Uterine smooth muscle cell (primary cell): ENCODE measurements at places on chromosomes 4 and X. TPM values are rescaled to one million over a fixed set of nuclear protein-coding genes. Genes with fewer than 3 reads are reported as not detected.

NR0B1 gene
- 1.1 and 1.9 TPM in 2 replicates for total RNA-seq

MTNR1A gene
- total RNA-seq: not detected in 2 replicates

DRP2 gene
- total RNA-seq: 1.7 and 2.8 TPM in 2 replicates

TMEM144 gene
- total RNA-seq: 4.6 and 5.5 TPM in 2 replicates

IL13RA2 gene
- 100 and 137 TPM in 2 replicates for total RNA-seq

FDCSP gene
- total RNA-seq: not detected in 2 replicates

SLC7A11 gene
- total RNA-seq: 94.2 and 98.3 TPM in 2 replicates

EGFL6 gene
- not detected in 2 replicates for total RNA-seq

RAB40A gene
- under 0.01 and 0.25 TPM in 2 replicates for total RNA-seq

GNRHR gene
- total RNA-seq: not detected in 2 replicates

ITGB1BP2 gene
- total RNA-seq: 1.00 and 1.2 TPM in 2 replicates

TBX22 gene
- total RNA-seq: not detected in 2 replicates

TCEAL2 gene
- 0.55 TPM in 1 of 2 replicates, not detected in the other for total RNA-seq

PLK4 gene
- 9.7 and 38.1 TPM in 2 replicates for total RNA-seq

SSX4 gene
- not detected in 2 replicates for total RNA-seq

LRAT gene
- 0.11 TPM in 1 of 2 replicates, not detected in the other for total RNA-seq
